Activated T-helper 1 cell treated with anti-CD3 and anti-CD28 coated beads, Interleukin-2, amount 50 U/mL, for 16 hours (primary cell): ENCODE measurements at places on chromosomes 6 and 20.

DNA sequence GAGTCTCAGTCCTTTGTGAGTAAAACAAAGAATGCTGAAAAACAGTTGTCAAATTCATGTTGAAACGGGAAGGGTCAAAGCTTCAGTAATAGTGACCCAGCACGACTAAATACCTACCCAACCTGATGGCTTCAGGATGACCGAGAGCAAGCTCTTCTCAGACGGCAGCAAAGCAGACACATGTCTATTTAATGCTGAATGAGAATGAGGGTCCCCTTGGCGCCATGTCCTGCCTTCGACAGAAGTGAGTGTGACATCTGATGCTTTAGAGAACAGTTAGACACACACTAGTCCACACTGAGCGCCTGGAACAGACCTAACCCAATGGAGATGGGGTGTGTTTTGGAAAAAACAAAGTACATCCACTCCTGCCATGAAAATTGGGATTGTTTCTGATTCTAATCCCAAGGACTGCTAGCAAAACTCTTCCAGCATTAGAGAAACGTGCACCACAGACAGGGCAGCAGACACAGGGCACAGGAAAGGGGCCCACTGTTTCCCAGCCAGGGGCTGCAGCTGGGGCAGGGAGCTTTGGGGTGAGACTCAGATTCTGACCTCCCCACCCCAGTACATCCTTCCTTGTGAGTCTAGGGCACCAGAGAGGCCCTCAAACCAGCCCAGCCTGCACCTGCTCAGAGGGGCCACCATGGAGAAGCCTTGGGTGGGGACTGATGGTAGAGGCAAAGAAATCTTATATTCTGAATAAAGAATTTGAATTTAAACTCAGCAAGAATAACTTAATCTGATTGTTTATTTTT is 76.5 kb downstream of the C6orf118 start:
- DNase-seq, result no peak

DNA sequence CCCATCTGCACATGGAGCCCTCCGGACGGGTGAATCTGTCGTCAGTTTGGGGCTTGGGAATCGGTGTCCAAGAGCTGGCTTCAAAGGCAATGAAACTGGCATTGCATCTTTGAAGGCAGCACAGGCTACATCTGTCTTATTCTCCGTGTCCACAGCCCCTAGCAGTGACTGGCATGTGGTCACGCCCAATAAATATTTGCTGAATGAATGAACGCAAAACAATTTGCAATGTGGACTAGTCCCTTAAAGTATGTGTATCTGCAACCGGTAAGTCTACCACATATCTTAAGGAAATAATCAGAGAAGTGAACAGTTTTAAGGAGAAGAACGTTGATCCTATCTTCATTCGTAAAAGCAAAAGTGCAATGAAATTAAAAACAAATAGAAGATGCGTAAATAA is 8.0 kb upstream of the PMEPA1 start:
- DNase-seq, result no peak

DNA sequence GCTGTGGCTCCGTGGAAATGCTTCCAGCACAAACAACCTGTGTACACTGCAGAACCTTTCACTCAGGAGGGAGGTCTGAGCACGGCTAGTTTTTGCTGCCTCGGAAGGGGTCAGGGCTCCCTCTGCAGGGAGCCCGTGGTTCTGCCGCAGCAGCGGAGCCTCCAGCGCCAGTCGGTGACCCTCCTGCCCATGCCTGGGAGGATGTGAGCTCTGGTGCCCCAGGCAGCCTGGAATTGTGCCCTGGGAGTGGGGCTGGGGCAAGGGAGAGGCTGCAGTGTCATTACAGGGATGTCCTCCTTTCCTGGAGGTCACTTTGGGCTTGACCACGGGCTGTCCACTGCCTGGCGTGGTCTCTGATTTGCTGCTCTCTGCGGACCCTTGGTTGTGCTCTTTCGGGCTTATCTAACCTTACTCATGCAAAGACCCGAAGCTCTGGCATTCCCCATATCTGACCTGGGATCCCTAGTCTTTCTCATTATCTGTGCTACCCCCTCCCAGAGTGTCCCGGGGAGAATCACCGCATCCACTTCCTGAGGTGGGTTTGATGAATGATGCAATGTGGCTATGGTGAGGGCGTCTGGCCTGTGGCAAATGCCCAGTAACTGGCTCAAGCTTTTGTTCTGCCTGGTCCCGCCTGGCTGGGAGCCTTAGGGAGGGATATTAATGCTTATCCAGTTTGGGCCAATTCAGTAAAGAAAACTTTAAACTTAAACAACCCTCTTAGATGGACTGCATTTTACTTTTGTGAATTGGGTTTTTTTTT is 59.6 kb upstream of the TAGAP start:
- DNase-seq, result peak; percentile 59

- DNase-seq, result no peak
These were observed 4.8 kb downstream of the MUC21 start for GRCh38 chr6:30988209-30988825.

DNA sequence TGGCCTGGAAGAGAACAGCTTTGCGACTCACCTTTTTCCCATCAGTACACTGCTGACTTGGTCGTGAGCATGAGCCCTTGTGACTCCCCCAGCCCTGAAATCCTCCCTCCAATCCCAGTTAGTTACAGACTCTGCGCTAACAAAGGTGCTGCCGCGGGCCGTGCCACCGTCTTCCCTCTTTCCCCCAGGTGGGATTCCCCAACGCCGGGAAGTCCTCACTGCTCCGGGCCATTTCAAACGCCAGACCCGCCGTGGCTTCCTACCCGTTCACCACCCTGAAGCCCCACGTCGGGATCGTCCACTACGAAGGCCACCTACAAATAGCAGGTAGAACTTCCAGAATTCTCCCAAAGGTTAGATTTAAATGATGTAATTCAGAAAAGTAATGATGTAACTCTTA is 16.1 kb downstream of the MTG2 start:
- no peak for DNase-seq

DNA sequence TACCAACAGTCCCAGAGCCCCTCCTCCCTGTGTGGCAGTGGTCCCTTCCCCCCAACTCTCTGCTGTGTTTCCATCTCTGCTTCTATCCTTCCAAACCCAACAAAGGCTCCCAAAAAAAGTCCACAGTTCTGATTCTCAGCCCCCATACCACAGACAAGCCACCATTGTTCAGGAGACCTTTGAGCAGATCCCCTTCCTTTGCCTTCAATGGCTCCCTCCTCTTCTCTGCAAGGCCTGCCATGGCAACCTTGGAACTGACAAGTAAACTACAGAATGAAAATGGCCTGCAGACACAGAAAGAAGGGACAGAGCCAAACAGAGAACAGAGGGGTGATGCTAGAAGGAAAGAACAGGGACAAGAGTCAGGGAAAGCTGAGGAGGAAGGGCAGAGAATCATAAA is 23.2 kb downstream of the OR2H2 start:
- no peak for DNase-seq

DNA sequence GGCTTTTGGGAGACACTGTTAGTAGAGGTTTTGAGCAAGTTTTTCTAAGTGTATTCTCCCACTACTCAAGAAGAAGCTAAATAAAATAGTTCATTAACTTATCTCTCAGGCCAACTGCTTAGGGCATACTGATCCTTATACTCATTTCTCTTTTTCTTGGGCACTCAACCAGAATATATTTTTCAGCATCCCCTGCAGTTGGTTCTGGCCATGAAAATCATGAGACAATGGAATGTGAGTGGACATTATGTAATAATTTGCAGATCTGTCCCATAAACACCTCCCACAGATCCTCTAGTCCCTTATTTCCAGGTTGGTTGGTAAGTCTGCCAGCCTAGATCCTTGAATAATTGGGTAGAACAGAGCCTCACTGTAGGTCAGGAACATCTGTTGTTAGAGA is 136.7 kb downstream of the AIG1 start:
- no peak for DNase-seq

GRCh38 chr20:6395695-6396094 is 272.9 kb upstream of the FERMT1 start:
- DNase-seq, result no peak

- no peak for DNase-seq
These were observed 13.1 kb downstream of the PPP1R10 start for GRCh38 chr6:30603961-30604360.

- DNase-seq, result no peak
These were observed 79.9 kb upstream of the BHLHE23 start for GRCh38 chr20:63086421-63087235.

GRCh38 chr6:15131651-15132061 is 114.2 kb upstream of the JARID2 start:
- DNase-seq, result no peak

DNA sequence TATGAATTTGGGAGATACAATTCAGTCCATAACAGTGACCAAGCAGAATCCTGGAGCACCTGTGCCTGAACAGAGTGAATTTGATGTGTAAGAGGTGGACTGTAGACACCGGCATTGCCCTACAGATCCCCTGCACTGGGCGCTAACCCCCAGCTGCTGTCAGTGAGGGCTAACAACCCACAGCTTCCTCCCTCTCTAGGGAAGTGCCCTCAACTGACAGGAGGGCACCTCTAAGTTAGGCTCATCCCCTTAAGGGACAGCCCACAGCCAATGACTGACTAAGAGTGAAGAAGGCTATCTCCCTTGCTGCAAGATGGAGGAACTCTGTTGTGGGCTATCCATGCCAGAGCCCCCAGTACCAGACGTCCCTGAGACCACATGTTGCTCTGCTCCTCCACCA is 15.3 kb upstream of the BPIFB1 start:
- no peak for DNase-seq

- DNase-seq, result no peak
These were observed 18.7 kb downstream of the SAMD5 start for GRCh38 chr6:147527197-147527596.

DNA sequence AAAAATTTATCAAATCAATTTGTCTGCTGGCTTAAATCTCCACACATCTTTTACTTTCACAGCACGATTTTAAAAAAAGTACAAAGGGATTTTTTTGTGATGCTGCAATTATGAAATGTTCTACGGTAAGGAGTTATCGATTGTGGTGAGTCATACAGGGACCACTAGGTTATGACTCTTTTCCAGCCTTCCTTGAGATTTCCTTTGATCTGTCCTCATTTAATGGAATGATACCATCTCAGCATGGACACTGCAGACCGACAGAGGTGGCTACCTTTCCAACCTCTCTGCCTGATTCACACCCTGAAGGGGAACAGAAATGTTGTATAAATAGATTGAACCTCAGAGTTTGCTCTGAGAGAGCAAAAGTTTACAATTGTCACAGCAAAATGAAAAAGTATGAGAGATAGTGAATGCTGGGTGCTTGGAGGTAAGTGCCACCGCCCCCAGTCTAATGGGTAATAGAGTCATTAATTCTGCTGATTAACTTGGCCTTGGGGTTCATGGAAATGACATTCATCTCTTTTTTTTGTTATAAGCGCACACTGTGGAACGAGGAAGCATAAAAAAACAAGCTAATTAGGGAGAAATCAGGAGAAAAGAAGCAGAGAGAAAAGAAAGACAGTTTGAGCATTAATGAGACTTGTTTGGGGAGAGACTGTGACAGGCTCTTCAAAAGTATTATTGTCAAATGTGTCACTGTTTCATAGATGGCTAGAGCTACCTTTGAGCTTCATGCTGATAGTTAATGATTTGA is 306.0 kb downstream of the RNF144B start:
- DNase-seq, result no peak

DNA sequence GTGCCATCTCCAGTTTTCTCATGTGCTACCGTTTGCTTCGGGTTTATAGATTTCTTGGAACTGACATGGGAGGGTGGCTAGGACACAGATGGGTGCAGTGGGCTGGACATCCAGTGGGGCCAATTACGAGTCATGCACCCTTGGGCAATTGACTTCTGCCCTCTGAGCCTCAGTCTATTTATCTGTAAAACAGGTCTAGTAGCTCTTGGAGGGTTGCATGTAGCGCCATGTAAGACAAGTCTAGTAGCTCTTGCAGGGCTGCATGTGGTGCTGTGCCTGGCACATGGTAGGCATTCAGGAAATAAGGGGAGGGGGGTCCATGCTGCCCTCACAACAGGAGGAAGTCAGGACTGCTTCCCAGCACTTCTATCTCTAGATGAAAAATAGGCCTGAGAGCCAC is 15.3 kb downstream of the PMEPA1 start:
- DNase-seq, result no peak

GRCh38 chr6:65098349-65098748 is 608.7 kb downstream of the EYS start:
- DNase-seq, result no peak

DNA sequence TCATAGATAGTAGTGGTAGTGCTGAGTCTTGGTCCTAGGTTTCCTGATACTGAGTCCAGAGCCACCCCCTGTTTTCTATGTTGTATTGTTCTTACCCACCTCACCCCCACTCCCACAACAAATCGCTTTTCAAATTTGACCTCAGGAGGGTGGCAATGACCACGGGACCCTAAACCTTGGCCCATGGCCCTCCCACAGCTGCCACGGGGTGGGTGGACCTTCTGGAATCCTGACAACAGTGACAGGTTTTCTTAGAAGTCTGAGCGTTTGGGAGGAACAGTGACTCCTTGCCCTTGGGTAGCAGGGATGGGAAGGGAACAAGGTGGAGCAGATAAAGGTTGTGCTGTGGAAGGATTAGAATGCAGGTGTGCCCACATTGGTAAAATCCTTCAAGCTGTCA is 36.9 kb downstream of the TGM3 start:
- DNase-seq, result no peak

- no peak for DNase-seq
These were observed 44.7 kb downstream of the MBOAT1 start for GRCh38 chr6:20167601-20168000.

- no peak for DNase-seq
These were observed 41.3 kb downstream of the IRAK1BP1 start for GRCh38 chr6:78908621-78909020.

- DNase-seq, result no peak
These were observed 33.0 kb upstream of the KIAA1586 start for GRCh38 chr6:57013521-57013926.

- no peak for DNase-seq
These were observed 203.6 kb downstream of the GMPR start for GRCh38 chr6:16442031-16442430.
